Activated CD8-positive, alpha-beta memory T cell treated with anti-CD3 and anti-CD28 coated beads for 1 hour (primary cell): ENCODE measurements at places on chromosomes 5 and 9.

DNA sequence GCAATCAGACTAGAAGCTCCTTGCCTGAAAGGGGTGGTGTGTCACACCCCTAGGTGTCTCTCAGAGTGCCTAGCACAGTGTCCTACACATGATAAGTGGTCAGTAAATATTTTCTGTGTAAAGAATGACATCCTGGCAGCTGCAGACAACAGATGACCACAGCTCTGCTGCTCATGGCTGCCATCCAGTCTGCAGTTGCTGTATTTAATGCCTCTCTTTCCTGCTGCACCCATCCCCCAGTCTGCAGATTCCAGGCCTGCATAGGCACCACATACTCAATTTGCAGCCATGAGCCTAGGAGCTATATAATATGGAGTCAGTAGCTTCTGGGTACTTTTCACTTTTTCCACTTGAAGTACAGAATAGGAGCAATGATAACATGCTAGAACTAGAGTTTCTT lies 94.9 kb upstream of the NR4A3 start:
- no peak for DNase-seq

DNA sequence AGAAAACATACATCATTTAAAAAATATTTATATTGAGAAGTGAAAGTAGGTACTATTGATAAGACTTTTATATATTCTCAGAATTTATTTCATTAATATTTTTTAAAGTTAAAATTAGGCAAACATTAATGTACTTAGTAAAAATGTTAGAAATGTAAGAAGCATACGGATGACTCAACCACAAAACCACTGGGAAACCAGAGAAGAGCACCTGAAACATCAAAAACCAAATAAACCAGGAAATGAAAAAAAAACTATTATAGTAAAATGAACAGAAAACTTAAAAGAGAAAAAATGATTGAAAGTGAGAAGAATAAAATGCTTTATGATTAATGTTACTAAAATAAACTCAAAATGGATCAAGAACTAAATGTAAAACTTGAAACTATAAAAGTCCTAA lies 233.2 kb upstream of the DAB2 start:
- DNase-seq: no peak

GRCh38 chr5:155282503-155283107 lies 269.1 kb downstream of the KIF4B start:
- DNase-seq: no peak

- DNase-seq: no peak
These were observed 88.6 kb upstream of the CDKN2B start for GRCh38 chr9:22097707-22098106.

- DNase-seq: no peak
These were observed 77.5 kb upstream of the CAST start for GRCh38 chr5:96584712-96585111.

DNA sequence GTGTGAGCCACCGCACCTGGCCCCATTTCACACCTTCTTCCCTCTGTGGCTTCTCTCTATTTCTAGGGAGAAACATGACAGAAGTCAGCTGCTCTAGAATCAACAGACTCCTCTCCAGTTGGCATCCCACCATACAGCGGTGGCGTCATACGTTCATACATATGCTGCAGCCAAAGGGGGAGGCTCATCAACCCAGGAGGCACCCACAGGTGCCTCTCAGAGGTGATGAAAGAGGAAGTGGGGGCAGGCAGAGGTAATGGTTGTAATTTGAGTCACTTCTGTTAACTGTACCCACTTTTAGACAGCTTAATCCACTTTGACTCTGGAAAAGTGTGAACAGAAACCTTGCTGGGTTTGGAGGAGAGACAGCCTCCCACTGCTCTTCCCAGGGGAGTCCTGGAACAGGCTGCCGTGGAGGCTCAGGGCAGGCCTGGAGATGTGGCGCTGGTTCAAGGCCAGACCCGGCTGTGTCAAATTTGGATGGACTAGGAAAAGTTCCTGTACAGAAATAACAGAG lies 47.3 kb upstream of the SUB1 start:
- DNase-seq: no peak

- DNase-seq: no peak
These were observed 33.6 kb upstream of the SHC3 start for GRCh38 chr9:89212171-89212570.

- DNase-seq: no peak
These were observed 30.1 kb upstream of the TMEM250 start for GRCh38 chr9:136148766-136149165.

GRCh38 chr5:31161781-31162181 lies 31.7 kb upstream of the CDH6 start:
- DNase-seq: no peak

DNA sequence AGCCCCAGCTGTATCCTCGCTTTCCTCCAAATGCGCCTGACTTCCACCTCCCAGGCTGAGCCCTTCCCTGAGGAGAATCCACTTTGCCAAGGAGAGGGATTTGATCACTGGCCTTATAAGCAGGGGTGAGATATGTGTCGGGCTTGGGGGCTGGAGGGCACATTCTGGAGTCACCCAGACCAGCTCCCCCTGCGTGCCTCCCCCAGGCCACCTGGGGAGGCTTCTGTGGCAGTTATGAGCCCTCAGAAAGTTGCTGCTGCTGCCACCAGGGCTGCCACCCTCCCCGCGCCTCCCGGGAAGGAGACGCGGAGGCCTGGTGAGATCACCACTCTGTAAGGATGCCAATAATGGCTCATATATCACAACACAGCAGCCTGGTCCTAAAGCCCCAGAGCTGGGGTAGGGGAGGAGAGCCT lies 211.5 kb downstream of the PAPPA start:
- DNase-seq: no peak

- DNase-seq: no peak
These were observed 389.2 kb downstream of the MAT2B start for GRCh38 chr5:163894645-163895044.

GRCh38 chr9:122060481-122060880 lies 32.6 kb downstream of the TTLL11 start:
- no peak for DNase-seq

GRCh38 chr5:9382522-9382921 lies 163.4 kb downstream of the SEMA5A start:
- no peak for DNase-seq

DNA sequence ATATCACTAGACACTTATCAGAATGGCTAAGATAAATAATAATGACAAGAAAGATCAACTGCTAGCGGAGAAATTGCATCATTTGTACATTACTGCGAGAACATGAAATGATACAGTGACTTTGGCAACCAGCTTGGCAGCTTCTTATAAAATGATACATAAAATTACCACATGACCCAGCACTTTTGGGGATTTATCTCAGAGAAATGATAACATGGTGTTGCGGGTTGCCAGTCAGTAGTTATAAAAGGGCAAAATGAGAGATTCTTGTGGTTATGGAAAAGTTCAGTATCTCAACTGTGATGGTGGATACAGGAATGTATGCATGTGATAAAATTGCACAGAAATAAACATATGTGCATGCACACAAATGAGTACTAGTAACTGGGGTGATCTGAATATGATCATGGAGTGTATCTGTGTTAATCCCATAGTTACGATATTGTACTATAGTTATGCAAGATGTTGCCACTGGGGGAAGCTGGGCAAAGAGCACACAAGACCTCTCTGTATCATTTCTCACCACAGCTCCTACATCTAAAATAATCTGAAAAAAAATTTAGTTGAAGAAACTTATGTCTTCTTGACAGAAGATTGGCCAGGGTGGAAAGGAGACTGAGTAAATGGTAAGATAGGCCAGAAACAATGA lies 128.9 kb downstream of the NXNL2 start:
- no peak for DNase-seq

DNA sequence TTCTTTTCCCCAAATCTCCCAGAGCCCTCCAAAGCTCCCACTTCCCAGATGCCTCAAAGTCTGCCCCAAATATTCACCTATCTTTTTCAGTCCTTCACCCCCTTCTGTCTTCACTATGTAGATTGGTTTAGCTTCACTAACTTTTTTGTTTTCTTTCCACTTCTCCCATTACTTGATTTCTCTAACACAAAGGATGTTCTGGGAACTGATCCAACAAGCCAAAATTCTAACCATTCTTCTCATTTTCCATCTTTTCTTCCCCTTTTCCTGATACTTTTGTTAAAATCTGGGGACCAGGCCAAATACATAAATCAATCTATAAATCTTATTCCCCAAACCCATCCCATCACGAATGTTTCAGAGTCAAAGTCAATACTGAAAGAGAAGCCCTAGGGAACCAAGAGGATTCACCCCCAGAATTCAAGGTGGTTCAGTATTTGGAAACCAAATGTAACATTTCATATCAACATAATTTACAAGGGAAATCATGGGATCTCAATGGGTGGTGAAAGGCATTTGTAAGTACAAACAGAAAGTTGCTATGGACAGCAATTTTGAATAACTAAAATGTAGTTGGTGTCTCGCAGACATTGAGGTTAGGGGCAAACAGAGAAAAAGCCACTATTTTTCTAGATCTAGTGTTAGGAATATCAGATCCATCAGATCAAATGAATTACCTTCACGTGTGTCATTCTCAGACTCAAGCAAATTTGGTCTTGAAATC lies 35.3 kb downstream of the APTX start:
- DNase-seq: no peak

GRCh38 chr5:34751807-34752736 lies 86.9 kb upstream of the TTC23L start:
- DNase-seq: no peak

- DNase-seq: no peak
These were observed 371.6 kb upstream of the CCNH start for GRCh38 chr5:87784311-87784710.

DNA sequence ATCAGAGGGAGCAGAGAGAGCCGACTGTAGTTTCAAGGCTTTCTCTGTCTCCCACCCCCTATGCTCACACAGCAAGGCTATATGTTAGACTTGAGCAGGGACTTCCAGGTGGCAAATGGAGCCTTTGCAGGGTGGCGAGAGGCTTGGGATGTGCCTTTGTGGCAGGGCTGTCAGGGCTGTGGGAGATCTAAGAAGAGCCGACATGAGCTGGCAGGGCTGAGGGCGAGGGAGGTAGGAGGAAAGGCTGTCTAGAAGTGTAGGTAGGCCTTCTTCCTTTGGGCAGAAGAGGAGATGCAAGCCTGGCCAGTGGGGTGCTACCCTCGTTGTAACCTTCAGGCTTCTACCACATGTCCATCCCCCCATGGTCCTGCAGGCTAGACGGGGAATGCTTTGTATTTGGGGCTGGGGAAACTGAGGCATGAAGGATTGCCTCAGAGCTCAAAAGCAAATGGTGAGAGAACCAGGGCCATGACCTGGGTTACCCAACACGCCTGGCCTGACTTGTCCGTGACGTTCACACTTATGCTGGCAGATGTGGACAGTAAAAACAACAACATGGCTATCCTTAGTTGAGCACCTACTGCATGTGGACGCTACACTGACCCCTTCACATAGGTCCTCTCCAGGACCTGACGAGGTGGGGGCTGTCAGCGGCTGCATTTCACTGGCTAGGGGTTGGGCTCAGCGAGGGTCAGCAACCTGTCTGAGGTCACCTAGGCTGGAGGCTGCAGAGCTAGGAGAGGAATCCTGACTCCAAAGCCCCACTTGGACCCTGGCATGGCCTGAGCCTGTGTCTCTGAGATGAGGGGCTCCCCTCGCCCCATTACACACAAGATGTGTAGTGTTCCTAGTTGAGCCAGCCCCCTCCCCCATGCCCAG lies 15.3 kb downstream of the CXXC5 start:
- no peak for DNase-seq

- DNase-seq: no peak
These were observed 1.5 kb downstream of the SV2C start for GRCh38 chr5:76084496-76085242.

DNA sequence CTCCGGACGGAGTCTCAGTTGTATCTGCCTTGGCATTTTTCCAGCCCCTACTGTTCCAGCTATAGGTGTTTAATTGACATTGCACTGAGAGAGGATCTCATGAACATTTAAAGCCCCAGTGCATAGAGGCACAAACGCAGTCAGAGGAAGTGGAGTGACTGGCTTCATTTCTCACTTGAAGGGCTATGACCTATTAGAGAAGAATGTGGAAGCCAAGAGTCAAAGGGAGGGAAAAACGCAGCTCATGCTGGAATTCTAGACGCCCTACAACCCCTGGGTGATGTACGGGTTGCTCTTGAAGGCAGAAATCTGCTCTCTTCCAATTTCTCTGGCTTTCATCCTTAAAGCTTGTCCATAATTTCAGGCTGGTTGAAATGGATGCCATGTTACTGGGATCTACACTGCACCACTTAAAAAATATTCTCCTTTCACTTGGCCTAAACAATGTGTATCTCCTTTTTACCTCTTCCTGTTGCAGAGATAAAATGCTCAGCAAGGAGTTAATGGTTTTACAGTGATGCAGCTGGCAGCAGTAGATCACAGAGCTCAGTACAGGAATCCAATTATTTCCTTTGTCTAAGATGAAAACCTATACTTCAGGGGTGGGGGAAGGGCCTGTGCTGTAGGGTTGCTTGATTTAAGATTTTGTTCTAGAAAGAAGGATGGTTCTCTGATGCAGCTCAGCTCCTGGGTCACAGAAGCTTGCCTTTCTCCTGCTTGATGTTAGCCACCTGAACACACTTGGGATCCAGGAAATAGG lies 61.8 kb upstream of the MAMDC2 start:
- no peak for DNase-seq

DNA sequence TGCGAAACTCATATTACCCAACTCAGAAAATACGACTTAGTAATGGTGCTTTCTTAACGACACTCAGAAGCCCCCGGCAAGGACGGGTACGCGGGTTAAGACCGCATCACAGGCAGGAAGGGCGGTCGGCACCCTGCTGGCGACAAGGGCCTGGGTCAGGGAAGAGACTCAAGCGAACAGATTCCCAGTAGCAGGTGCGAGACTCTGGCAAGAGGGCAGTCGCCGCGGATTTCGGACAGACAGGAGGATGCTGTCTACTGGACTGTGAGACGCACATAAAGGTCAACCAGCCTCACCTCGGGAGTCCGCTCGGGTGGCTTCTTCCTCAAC lies 398 bp downstream of the RAPGEF6 start:
- peak; percentile 44 for DNase-seq

DNA sequence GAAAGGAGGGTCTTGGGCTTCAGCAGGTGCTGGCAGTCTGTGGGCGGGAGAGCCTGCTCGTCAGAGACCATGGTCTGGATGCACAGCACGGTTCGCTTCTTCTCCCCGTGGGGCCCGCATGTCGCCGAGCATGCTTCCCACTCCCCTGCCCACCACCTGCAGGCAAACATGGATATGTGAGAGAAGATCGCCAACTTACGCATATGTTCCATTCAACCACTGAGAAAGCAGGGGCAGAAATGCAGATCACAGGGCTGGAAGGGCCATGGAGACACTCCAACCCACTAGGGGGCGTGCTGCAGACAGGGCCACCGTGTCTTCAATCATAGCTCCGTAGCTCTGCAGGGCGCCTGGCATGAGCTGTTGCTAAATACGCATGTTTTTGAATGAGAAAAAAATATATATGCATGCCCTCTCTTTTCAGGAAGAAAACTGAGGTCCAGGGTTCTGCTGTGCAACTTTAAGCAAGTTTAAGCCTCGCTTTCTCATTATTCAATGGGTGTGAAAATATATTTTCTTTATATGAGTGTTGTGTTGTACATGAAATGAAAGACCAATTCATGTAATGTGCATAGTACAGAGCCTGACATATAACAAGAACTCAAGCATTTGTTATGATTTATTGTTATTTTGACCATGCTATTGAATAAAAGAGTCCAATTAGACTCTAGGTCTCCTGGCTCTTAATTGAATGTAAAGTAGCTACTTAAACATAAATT lies 148.0 kb downstream of the TARS1 start:
- DNase-seq: no peak
